ENCODE measurements at places on chromosomes 4 and X.

- DNase-seq: no peak
Observed at GRCh38 chr4:55666535-55666934, 30.4 kb upstream of the NMU start.

GRCh38 chrX:70084592-70085240 lies 22.5 kb downstream of the OTUD6A start:
- no peak for DNase-seq

- no peak for DNase-seq
Observed at GRCh38 chr4:47721892-47722575, 115.8 kb downstream of the CORIN start.

GRCh38 chr4:99633772-99634171 lies 23.9 kb downstream of the C4orf54 start:
- DNase-seq: no peak

- DNase-seq: no peak
Observed at GRCh38 chrX:10085223-10085622, 71.6 kb upstream of the CLCN4 start.

DNA sequence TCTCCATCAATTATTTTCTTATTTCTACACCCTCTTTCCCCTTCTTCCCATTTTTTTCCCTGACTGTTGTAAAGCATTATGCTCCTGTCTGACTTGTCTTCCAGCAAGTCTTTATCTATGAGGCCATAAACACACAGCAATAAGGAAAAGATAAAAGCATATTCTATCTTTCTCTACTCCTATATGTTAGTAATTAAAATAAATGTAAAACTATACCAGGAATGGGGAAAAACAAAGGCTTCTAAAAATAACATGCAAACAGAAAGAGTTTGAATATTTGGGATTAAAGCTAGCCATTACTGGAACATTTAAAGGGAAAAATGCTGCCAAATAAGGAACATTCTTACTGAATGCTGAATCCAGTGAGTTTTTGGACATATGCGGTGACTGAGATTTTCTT lies 471.7 kb upstream of the HS3ST1 start:
- DNase-seq: no peak
